ENCODE measurements at places on chromosomes 2 and 18.

- no peak for DNase-seq
These were observed 13.3 kb downstream of the ANKRD44 start for GRCh38 chr2:197297266-197297665.

GRCh38 chr18:79257480-79257879, 138.2 kb upstream of the NFATC1 start:
- no peak for DNase-seq

DNA sequence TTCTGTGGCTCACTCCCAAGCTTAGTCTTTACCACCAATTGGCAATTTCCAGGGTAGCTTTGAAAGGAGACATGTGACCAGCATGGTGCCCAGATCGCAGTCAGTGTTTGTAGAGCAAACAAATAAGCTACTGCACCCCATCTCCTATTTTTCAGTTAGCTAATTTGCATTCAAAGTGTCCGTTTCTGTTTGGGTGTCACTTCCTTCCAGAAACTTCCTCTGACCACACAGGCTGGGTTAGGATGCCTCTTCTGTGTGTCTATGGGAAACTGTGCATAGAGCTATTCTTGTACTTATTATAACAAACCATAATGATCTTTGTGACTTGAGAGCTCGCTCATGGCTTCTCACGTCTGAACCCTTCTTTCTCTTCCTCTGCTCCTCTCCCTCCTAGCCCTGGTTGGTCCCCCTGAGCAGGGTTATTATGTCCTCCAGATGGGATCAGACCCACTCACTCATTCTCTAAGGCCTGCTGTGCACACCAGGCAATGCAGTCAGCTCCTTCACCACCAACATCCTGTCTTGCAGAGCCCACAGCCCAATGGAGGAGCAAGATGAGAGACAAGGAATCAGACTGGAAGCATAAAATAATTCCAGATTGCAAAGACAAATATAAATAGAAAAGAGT, 101.2 kb upstream of the ALK start:
- no peak for DNase-seq

- DNase-seq = no peak
These were observed 571.2 kb downstream of the ZEB2 start for GRCh38 chr2:143948710-143949109.

GRCh38 chr18:32067375-32068167, 24.1 kb upstream of the RNF138 start:
- DNase-seq = no peak

DNA sequence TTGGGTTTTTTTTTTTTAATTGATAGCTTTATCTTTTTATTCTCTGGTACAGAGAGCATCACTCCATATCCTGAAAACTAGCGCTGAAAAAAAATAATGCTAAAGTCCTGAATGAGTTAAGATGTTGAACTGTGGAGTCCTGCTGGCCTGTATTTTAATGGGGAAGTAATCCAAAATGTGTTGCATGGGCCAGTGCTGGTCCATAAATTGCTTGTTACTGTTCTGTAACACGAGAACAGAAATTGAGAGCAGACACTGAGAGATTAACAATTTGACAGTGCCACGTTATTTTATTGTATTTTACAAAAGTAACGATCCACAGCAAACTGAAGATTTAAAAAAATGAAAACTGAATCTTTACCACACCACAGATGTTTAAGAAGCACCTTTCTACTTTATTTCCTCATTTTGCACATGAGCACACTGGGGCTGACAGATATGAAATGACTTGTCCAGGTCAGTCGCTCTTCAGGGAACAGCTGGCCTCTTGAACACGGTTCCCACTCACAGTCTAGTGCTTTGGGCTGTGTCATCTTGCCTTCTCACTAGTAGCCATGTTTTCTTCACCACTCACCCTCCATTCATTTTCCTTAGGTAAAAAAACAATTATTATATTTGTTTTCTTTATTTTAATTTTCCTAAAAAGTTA, 35.3 kb downstream of the ZCCHC2 start:
- no peak for DNase-seq

GRCh38 chr2:127530245-127531140, 4.2 kb upstream of the IWS1 start:
- DNase-seq = no peak

GRCh38 chr18:3119401-3120341, 100.1 kb downstream of the MYOM1 start:
- DNase-seq = no peak

- no peak for DNase-seq
These were observed 557.9 kb downstream of the TNS1 start for GRCh38 chr2:217444932-217445331.

- no peak for DNase-seq
These were observed 81.2 kb downstream of the FAM124B start for GRCh38 chr2:224320660-224321059.

DNA sequence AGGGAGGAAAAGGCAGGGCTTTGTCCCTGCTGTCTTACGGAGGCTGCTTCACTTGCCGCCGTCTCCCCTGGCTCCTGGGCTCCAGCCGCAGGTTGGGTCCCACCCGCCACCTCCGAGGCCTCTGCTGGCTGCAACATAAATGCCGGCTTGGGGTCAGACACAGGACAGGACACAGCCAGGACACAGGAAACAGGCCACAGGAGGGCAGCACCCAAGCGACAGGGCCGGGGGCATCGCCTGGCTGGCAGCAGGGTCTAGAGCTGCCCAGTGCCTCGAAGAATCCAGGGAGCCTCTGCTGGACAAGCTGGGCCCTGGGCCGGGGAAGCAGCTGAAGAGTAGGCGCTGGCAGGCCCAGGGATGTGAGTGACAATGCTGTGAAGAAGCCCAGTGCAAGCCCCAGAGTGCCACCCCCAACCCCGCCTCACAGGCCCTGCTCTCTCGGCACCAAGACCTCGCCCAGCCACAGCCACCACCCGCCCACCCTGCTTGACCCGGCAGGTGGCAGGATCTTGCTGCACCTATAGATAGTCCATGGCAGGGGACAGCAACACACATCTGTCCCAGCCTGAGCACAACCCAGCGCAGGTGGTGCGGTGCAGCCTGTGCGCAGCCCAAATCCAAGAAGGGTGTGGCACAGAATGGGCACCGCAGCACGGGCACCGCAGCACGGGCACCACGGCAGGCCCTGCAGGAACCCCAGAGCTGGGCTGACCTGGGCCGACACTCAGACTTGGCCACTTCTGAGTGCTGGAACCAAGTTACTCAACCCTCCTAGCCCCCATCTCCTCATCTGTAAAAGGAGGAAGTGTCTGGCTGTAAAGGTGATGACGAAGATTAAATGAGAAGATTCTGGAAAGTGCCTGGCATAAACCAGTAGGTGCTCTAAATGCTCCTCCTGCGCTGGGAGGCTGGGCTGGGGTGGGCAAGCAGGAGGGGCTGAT, 55.6 kb downstream of the BIN1 start:
- no peak for DNase-seq

DNA sequence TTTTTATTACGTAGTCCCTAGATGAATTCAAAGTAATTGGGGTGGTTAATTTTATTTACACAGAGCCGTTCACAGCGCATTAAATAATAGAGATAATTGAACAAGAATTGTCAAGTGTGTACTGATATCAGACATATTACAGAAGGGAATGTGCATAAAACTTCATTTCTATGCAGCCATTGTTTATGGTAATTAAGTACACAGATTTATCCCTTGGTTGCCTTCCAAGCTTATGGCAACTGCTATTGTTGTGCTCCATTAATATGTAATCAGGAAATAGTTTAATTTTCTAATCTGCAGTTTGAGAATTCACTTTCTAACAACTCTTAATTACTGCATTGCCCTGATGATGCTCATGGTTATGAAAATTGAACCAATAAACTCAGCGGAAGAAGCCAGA, 47.3 kb upstream of the OTX1 start:
- no peak for DNase-seq

GRCh38 chr2:223082706-223083105, 30.7 kb downstream of the KCNE4 start:
- no peak for DNase-seq

- DNase-seq = no peak
These were observed 9.1 kb downstream of the ATF2 start for GRCh38 chr2:175158894-175159293.

DNA sequence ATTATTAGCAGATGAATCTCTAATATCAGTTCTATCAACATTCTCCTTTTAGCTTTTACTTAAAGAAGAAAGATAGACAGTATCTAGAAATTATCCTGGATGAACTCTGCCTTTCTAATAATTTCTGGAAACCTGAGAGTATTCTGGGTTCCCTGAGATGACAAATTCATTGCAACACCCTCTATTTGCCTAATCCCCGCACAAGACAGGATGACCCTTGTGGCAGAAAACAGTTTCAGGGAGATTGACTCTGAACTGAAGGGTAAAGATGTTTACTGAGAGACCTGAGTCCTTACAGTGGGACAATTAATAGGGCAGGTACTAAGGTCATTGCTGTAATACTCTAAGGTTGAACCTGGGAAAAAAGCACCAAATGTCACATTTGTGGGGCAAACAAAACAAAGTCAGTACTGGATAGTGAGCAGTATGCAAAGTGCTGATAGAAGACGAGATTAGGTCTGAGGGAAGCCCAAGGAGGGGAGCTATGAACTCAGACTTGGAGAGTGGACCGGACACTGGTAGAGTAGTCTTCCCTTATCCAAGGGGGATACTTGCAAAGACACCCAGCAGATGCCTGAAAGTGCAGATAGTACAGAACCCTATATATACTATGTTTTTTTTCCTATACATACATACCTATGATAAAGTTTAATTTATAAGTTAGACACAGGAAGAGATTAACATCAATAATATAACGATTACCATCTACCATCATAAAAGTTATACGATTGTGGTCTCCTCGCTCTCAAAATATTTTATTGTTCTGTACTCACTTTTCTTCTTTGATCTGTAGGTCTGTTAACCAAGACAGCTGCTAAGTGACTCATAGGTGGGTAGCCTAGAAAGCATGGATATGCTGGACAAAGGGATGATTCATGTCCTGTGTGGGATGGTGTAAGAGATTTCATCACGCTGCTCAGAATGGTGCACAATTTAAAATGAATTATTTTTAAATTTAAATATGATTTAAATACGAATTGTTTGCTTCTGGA, 148.3 kb upstream of the KLHL14 start:
- DNase-seq = no peak

DNA sequence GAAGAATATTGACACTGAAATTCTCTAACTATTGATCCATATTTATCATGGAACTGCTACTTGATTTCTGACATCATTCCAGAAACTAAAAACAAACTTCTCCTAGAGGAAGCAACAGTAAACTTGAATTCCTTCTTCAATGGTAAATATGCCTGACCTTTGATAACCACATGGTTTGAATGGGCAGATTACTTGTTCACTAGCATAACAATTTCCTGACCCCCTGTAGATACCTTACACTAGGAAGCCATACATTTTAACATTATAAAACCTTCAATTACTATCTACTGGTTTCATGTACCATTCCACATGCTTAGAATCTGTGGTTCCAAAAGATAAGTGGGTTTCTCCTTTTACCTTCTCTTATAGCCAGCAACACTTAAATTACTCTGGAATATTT, 36.5 kb upstream of the DSG1 start:
- DNase-seq = peak; percentile 13

DNA sequence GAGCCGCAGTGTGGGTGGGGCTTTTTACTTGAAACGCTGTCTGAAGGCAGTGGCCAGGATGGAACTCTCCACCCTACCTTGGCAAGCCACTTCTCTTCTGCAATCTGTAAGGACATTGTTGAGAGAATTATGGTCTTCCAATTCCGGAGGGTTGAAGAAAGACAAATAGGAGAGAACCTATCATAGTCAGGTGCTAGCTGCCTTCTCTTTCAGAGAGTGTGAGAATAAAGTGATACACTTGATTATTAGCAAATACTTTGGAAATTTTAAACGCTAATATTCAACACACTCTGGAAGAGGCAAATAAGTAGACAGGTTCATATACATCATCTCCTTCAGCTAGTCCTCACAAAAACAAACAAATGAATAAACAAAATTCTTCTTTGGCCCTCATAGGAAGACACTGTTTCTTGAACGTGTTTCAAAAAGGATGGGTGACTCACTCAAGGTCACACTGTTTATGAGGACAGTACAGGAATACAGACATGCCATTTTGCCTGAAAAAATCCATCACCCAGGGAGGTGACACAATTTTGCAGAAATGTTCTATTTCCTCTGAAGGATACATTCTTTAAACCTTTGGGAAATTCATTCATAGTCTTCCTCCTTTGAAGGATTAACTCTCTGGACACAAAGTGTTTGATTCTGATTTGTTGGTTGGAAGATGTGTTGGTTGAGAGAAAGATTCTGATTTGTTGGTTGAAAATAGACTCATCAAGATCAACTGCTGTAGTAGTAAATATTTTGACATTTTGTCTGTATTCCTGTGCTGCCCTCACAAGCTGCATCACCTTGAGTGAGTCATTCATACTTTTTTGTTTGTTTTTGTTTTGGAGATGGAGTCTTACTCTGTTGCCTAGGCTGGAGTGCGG, 2.2 kb upstream of the IL1RN start:
- no peak for DNase-seq

DNA sequence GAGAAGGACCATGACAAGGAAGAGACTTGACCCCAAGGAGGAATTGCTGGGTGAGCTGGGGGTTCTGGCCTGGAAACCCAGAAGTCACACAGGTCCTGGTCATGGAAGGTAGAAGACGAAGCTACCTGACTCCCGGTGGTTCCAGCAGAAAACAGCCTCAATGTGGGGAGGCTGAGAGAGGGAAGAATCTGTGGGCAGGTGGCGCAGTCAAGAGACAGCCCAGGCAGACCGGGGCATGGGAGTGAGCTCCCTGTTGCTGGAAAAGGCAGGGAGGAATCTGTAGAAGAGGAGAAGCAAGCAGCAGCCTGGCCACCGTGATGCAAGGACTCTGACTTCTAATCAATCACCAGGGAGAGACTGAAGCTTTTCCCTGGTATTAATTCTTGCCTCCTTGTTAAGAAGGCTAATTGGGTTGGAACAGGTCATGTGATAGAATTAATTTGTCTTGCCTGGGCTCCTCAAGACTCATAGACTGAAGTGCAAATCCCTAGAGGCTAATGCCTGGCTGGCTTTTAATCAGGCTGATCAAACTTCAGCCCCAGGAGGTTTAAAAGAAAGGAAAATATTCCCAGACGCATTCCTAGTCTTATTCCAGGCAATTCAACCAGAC, 30.1 kb downstream of the CNGA3 start:
- no peak for DNase-seq

DNA sequence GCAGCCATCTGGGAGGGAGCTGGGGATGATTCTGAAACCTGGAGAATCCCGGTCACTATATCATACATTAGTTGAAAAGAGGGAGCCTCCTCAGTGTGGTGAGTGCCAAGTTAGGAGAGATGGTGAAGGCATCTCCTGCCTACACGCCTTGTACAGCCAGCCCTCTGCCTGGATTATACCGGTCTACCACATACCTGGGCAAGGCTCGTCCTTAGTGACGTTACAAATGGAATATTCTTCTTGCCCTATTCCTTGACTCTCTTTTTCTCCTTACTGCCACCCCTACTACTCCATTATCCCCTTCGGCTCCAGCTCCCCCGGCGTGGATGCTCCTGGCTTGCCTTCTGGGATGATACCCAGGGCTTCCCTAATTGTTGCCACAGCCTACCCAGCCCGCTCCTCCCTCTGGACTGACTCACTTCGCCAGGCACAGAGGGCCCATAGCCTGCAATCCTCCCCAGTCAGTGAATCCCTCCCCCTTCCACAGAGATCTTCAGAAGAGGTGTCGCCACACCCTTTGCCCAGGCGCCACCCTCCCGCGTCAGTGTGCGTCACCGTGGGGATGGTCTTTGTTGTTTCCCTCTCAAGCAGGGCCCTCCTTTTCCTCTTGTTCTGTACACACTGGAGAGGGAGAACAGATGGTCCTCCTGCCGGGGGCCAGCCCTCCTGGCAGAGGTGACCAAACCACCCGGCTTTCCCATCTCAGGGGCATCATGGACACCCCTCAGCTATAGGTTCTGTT, 115.2 kb upstream of the EPAS1 start:
- no peak for DNase-seq

- DNase-seq = no peak
These were observed 14.1 kb downstream of the DCTN1 start for GRCh38 chr2:74366036-74366435.

GRCh38 chr18:37219257-37219656, 346.3 kb downstream of the CELF4 start:
- DNase-seq = no peak

Data from iPS DF 6.9 (cell line).